ENCODE measurements at places on chromosomes 13 and 19.

DNA sequence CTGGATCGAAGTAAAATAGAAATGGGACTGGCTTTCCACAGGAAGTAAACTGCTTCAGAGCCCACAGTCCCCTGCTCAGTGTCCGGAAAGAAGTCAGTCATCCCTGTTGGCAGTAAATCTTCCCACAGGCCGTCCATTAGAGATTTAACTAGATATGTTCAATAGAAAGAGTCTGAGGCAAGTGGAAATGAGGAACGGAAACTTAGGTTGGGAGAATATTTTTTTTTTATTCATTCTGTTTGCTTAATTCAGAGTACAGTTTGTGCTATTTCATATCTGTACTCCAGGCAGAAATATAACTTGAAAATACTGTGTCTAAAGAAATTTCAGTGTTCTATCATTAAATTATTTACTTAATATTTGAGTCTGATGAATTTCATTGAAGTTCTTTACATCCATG lies 22.7 kb downstream of the SLC25A15 start:
- DNase-seq: no peak

GRCh38 chr13:34617473-34618083 lies 324.5 kb upstream of the NBEA start:
- DNase-seq: no peak

DNA sequence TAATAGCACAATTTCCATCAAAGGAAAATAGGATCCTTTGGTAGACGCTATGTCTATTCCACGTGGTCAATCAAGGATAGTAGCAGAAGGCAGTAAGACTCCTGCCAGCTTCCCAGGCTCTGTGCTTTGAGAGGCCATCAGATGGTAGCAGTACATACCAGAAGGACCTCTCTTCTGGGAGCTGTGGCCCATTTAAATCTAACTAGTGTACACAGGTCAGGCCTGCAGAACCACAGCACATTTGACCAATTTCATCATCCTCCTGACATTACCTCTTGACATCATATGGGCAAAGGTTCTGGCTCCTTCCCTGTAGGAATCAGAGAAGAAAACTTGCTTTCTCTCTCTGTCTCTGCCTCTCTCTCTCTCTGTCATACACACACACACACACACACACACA lies 229.6 kb upstream of the HTR2A start:
- DNase-seq: no peak

GRCh38 chr19:1762243-1763117 lies 9.2 kb downstream of the ONECUT3 start:
- DNase-seq: no peak

- no peak for DNase-seq
Observed at GRCh38 chr13:21011378-21011777, 50.0 kb downstream of the LATS2 start.

- no peak for DNase-seq
Observed at GRCh38 chr19:42111384-42111783, 20.9 kb downstream of the POU2F2 start.

- DNase-seq: no peak
Observed at GRCh38 chr13:63190219-63190618, 1774.6 kb upstream of the PCDH20 start.

DNA sequence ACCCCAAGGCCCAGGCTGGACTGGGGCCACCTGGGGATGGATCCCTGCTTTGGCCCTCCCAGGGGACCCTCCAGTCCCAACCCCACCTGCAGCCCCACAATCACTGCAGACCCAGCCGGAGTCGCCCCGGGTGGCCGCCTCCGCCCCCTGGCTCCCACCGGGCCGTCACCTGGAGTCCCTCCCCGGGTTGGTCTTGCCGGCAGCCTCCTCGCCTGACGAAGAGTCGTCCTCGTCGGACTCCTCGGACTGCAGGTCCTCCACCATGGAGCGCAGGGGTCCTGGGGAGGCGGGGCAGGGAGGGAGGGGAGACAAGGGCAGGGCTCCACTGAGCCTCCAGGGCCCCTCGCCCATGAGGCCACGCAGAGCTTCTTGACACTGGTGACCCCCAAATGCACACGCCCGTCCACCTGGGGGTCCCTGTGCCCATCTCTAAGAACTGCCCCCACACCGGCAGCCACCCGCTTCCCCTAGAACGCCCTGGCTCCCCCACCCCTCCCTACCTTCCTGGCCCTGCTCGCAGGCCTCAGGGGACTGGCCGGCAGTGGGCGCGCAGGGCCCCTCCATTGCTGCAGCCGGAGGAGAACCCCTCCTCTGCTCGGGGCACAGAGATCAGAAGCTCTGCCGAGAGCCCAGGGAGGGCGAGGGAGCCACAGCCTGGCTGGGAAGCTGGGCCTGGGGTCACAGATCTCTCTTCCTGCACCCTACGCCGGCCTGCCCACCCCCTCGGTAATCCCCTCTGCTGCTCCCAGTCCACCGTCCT lies 63.4 kb downstream of the MLLT1 start:
- DNase-seq: no peak

GRCh38 chr19:19538061-19538784 lies at the start of gene CILP2:
CILP2 (plus strand) TSS chr19:19538265; CDS start chr19:19538350, 85 bp downstream.
- DNase-seq: no peak

- no peak for DNase-seq
Observed at GRCh38 chr19:19475849-19476828, 39.2 kb downstream of the TSSK6 start.

GRCh38 chr13:105817498-105817897 lies 718.0 kb downstream of the EFNB2 start:
- no peak for DNase-seq

- DNase-seq: no peak
Observed at GRCh38 chr19:31268751-31269383, 80.4 kb downstream of the TSHZ3 start.

- no peak for DNase-seq
Observed at GRCh38 chr13:29845440-29846056, 4.9 kb downstream of the UBL3 start.

- DNase-seq: no peak
Observed at GRCh38 chr13:73065665-73066340, 7.0 kb downstream of the KLF5 start.

- DNase-seq: no peak
Observed at GRCh38 chr13:99982731-99983498, 1.3 kb downstream of the ZIC2 start.

DNA sequence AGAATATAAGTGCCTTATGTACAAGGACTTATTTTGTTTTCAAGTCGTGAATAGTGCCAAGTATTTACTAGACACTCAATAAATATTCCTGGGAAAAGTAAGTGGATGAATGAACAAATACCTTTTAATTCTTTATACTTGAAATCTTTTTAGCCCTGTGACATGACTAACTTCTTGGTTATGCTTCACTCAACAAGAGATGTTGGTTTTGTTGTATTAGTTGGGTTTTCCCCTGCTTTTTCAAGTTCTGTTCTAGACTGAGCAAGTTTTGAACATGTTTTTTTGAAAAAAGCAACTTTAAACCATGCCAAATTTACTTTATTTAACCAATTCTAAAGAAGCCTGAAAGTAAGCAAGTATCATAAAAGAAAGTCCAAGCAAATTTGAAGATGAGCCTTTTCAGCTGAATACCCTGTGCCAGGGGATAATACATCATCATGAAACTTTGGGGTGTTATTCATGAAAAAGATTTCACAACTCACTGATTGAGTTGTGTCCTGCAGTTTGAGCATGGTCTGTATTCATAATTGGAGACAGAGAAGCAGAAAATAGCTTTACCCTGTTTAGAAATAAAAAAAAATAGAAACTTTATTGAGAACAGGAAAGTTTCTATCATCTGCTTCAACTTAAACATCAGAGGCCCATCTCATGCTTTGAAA lies 11.1 kb downstream of the LMO7 start:
- DNase-seq: no peak

GRCh38 chr19:19211499-19212420 lies at the start of gene NCAN:
NCAN (plus strand) TSS chr19:19211958; CDS start chr19:19216954, 4,996 bp downstream.
- no peak for DNase-seq

DNA sequence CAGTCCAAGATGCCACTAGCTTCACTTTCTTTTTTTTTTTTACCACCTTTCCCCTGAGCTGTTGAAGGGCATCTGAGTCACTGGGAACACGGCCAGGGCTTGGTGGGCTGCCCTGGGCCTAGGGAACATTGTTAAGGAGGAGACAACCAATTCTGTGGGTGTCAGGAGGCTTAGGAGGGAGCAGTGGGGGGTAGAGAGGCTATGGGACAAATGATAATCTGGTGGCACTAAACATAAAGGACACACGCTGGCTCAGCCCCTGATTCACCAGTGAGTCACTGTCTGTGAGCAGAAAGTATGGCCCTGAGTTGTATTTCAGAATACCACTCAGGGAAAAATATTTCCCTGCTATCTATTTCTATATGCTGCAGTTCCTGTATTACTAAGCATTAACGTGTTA lies 207.8 kb downstream of the DCLK1 start:
- no peak for DNase-seq

DNA sequence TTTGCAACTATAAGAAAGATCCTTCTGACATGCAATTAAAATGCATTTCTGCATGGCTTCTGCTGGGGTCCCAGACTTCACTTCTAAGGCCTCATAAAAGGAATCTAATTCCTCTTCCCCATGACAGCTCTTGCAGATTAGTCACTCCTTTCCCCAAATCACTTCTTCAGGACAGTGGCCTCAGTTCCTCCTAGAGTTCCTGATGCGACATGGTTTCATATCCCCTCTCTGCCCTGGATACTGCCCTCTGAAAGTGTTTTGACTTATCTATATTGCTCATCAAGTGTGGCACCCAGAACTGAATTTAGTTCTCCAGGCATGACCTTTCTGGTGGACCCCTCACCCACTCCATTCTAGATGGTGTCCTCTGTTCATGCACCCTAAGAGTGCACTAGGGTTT lies 238.1 kb downstream of the FOXO1 start:
- no peak for DNase-seq

DNA sequence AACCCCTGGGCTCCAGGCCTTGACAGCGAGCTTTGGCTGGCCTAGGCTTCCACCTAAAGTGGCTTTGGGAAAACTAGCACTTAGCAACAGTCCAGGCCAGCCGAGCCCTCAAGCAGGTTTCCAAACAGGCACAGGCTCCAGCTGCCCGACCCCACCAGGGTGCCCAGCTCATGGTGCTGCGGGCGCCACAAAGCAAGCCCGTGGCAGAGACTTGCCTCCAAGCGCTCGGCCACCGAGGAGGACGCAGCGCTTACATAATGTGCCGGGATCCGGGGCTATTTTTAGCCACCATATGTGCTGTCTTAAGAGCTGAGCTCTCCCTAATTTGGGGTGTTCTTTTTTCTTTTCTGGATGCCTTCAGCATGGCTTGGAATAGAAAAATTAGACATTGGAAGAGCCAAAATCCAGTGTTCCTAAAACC lies 56.1 kb upstream of the F7 start:
- no peak for DNase-seq

DNA sequence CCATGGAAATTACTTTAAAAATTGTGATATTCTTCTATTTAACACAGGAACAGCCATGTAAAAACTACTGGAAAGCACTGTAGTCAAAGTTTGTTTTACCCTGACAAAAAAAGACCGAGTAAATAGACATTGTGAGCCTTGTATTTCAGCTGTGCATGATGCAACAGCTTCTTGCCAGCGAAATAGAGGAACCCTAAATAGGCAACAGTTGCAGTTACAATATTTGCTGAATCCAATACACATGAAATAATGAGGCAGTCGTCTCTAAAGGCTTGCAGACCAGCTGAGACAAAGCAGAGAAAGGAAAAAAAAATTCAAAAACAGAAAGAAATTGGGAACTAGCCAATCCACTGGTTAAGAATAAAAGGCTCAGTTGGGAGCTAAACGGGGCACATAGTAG lies 1001.1 kb downstream of the OLFM4 start:
- DNase-seq: no peak

DNA sequence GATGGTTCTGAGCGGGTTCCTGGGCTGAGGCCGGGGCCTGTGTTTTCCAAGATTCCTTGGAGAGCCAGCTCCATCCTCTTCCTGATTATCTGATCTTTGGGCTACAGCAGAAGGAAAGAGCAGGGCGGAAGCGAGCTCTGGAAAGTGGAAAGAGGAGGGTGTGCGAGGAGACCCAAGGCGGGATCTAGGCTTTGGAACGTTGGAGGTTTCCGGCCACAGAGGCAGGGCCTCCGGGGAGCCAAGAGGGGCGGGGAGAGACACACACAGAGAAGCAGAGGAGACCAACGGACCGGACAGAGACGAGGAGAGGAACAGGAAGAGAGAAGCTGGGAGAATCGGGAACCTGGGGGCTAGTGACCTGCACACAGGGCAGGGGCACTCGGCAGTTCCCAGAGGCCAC lies at the start of gene CLEC11A:
Gene CLEC11A (plus strand): TSS at position 296 of the 400 bp plus-strand sequence. CDS start 162 bp downstream, outside the sequence.
- DNase-seq: no peak

GRCh38 chr19:39968789-39969188 lies 2.2 kb upstream of the PSMC4 start:
- DNase-seq: no peak

DNA sequence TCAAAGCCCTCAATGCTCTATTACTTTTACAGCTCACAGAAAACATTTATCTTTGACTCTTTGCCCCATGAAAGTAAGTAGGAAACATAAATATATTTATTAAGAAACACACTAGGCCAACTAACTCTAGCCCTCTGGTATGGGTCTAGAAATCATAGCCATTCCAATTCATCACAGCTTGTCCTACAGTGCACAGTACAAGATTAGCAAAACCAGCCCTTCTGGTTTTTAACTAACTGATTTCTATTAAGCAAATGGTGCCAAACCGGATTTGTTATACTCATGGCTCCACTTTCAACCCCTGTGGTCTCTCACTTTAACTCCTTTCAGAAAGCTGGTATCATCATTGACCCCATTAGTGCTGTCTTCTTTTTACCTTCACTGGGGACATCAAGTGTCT lies 5.6 kb upstream of the LRRC63 start:
- DNase-seq: no peak

GRCh38 chr13:49527123-49527522 lies 31.4 kb downstream of the PHF11 start:
- no peak for DNase-seq

- no peak for DNase-seq
Observed at GRCh38 chr19:30593356-30593755, 221.2 kb downstream of the ZNF536 start.

DNA sequence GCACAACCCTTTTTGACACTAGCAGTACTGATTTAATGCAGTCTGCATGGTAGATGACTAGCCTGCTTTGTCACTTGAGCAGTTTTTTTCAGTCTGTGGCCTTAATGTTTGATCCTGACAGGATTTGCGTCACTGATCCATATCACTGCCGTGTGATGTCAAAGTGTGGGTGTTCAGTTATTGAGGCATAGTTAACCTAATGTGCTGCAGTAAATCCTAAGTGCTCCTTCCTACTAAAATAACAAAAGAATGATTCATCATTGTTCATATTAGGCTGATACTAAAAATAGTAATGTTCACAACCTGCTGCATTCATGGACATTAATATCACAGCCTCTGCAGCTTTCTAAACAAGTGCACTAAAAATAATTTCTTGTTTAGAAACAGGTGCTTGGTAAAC lies 121.9 kb upstream of the MLNR start:
- DNase-seq: no peak

DNA sequence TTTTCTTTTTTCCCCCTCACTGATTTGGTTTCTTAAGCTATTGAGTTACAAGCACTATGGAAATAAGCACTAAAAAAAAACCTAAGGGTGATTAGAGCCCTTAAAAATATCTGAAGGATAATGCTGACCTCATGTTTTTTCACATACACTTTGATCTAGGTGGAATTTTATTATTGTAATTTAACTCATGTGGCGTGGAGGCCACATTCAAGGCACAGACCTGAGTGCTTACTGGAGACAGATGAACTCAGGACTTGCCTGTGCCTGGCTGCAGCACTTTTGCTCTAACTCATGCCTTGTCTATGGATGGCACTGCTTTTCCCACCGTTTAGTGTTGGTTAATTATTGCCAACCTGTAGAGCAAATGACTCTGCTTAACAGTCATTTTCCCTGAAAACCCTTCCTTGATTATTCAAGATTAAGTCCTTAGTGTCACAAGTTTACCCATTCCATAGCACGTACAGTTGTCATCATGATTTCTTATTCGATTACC lies 541.4 kb downstream of the GPC6 start:
- DNase-seq: no peak
